ENCODE measurements at places on chromosomes 7 and 10.

DNA sequence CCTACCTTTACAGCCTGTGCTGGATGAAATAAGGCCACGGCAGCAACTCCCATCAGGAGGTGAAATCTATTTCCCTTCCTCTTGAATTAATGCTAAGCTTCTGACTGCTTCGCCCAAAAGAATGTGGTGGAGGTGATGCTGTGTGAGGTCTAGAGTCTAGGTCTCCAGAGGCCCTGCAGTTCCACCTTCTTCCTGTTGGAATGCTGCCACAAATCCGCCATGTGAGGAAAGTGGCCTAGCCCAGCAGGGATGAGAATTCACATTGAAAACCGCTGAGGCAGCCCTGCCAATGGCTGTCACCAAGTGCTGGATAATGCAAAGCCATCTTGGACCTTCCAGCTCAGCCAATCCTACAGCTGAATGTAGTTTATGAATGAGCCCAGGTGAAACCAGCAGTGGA lies 28.0 kb downstream of the RHOBTB1 start:
- DNase-seq, result no peak

DNA sequence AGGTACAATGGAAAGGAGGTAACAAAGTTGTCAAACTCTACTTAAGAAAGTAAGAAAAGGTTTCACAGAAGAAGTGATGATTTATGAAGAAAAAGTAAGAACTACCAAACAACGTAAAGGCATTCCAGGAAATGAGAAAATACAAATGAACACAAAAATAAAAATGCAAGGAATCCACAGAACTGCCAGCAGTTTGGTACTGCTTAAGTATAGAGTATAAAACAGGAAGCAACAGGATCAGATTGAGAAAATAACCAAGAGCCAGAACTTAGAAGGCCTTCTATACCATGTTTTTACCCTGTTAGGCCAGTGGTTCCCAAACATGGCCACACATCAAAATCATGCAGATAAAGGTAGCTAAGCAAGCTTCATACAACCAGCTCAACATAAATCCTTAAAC lies 9.2 kb downstream of the NDUFA5 start:
- DNase-seq, result no peak

- no peak for DNase-seq
Measured at GRCh38 chr7:52831321-52831720, 204.1 kb upstream of the POM121L12 start.

GRCh38 chr7:100674411-100675104 lies 1.0 kb downstream of the GNB2 start:
- DNase-seq, result no peak

DNA sequence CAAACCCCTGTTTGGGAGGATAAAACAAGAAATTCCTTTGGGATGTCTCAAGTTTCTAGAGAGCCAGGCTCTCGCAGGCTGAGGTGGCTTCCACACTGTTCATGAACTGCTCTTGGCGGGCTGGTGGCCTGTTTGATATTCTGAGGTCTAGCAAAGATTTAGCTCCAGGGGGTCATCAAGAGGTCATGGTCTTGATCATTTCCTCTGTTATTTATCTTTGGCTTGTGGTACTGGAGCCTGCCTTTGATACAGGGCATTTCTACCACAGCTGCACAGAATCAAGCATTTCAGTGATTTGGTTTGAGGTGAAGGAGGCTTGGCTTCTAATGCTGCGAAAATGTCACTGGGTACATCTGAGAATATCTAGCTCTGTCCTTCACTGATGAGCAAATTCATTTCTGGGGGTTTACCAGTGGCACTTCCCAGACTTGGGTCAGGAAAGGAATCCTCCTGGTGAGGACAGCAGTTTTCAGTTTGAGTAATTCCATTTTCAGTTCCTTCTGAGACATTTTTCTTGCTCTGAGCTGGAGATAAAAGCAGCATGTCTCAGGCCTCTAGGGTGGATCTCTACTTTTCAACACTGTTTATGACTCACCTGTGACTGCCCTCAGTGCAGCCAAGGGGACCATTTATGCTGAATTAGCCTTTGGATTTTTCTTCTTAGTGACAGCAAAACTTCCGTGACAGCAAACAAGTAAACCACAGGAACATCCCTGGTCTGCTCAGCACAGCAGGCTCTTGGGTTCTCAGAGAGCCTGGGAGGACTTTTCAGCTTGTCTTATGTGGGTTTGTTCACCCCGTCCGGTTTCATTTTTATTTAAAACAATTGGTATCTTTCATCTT lies 312.0 kb downstream of the RNLS start:
- no peak for DNase-seq

DNA sequence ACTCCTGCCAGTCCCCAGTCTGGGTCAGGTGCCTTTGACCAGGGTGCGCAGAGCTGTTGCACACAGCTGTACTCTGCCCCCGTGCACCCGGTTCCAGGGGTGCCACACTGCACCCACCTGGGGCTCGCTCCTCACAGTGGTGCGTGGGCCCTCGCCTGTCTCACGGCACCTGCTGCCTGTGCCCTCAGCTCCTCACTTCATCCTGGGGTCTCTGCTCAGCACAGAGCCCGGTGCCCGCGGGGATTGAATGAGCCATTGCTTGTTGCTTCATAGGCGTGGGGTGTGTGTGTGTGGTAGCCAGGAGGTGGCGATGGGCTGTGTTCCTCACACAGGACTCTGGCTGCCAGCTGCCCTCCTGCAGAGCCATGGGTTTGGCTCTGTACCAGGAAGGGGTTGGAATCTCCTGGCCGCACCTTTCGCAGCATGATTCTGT lies 18.5 kb downstream of the EIF3B start:
- no peak for DNase-seq

GRCh38 chr10:102869258-102870198 lies at the start of gene AS3MT:
Gene AS3MT (plus strand): TSS chr10:102869470. CDS start chr10:102869593, 123 bp downstream.
- DNase-seq, result peak; percentile 79

DNA sequence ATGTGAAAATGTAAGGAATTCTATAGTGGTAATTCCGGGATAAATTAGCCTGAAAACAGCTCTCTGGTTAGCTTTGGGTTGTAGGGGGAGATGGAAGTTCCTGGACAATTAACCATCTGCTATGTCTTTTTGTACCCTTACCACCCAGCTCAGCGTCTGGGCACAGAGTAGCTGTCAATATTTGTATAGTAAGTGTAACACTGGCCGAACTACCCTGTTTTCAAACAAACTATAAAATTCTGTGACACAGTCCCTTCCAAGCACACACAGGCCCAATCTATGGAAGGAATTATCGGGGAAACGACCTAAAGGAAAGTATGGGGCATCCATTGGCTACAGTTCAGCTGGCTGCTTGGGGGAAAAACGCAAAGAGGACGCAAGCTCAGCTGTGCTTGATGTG lies 869 bp upstream of the LHFPL3 start:
- DNase-seq, result no peak

Data from brain (organoid and tissue), 16 donors.